ENCODE measurements at places on chromosomes 13 and 19.

- DNase-seq, result no peak
Observed at GRCh38 chr13:105338006-105338405, 1197.5 kb downstream of the EFNB2 start.

- no peak for DNase-seq
Observed at GRCh38 chr13:43267916-43268315, 244.5 kb downstream of the DNAJC15 start.

DNA sequence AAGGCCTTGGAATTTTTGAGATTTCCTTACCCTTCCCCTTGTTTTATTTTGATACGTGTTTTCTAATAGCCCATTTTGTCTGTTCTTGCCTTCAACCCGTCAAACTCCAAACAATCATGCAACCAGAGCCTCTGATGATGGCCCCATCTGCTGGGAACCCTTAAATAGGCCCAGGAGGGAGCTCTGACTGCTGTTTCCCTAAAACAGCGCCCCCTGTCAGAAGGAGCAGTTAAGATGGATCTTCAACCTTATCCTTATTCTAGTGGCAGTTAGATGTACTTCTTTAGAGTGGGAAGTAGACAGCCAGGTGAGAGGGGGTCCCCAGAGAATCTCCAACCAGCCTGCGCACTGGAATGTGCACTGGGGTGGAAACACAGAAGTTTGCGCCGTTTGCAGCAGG, 1031.0 kb upstream of the PCDH9 start:
- no peak for DNase-seq

DNA sequence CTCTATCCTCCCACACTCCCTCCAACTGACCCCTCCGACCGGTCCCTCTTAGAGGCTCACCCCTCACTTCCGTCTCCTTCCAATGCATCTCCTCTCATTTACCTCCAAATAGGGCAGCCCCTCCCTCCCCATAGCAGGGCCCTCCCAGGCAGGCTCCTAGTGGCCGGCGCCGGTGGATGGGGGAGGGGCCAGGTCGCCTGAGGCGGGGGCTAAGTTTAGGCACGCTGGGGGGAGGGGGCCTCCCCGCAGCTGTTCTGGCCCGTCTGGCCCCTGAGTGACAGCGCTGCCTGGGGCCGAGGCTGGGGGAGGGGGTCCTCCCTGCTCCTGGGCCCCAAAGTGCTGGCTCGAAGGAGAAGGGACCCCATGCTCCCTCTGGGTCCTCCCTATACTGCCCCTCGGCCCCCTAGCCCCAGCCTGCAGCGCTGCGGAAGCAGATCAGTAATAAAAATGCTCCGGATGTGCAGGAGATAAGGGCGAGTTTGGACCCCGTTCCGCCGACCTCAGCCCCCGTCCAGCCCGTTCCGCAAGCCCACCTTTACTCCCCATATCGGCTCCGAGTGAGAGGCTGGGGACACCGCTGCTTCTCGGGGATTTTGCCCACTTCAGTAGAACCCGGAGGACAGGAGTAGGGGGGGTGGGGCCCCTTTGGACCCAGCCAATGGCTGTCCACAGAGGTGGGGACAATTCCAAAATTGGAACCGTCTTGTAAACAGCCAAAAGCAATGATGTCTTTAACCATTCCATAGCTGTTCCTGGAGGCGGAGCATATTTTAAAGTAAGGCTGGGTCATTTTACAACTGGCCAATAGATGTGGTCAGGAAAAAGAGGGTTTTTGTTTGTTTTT, 4.0 kb downstream of the RTN2 start:
- DNase-seq, result no peak

- no peak for DNase-seq
Observed at GRCh38 chr13:45554604-45555109, 60.9 kb downstream of the ERICH6B start.

- DNase-seq, result no peak
Observed at GRCh38 chr13:37627428-37627827, 28.9 kb upstream of the POSTN start.

DNA sequence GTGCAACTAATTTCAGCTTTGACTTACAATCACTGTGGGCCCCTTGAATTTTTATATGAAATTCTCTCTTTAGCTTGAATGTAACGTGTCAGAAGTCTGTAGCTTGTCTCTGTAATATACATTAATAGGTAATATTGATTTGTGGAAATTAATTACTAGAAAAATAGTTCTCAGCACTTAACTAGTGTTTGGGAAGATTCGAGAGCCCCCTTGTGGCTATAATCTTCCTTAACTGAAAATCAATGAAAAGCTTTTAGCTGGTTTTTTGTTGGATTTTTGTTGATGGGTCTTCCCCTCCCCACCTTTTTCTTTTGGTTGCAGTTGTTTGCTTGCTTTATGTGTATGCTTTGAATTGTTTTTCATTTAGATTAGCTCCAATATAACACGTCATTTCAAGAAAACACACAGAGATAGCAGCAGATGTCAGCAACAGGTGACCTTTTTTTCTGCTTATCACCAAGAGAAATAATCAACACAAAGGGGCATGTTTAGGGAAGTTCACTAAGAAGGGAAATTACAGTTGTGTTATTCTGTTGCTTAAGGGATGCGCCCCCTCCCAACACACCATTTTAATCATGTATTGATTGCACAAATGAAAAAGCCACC, 176.8 kb downstream of the OXGR1 start:
- DNase-seq, result no peak

DNA sequence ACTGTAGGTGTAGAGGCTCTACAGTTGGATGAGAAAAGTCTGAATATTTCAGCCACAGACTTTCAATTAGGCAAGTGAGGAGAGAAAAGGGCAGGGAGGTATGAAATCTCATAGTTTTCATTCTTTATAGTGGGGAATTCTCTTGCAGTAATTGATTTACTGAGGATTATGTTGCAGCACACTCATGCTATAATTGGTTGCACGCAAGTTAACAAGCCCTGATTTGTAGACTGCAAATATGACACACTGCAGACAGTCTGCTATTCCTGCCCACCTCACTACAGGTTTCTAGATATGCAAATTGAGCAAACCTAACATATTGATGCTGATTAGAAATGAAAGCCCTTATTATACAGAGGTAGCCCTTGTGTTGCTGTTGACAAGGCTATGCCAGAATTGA, 139.4 kb downstream of the LHFPL6 start:
- DNase-seq, result no peak

- DNase-seq, result no peak
Observed at GRCh38 chr13:65623148-65623547, 1607.0 kb downstream of the PCDH9 start.

DNA sequence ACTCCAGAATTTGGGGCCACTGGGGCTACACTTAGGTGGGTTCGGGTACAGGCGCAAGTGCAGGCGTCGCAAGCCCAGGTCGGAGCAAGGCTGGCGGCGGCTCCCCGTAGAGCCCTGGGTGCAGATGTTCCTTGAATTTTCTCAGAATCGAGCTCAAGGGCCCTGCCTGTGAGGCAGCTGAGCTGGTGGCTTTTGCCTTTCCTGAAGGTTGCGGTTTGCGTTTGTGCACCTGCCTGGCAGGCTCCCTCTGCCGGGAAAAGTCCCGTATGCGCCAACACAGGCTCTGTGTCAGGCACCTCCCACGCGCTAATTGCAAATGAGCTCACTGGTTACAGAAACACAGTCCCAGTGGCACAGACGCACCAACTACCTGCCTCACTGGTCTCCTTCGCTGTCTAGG, 5.9 kb downstream of the DOHH start:
- no peak for DNase-seq

- peak; percentile 15 for DNase-seq
Observed at GRCh38 chr19:9836021-9836420, 903 bp downstream of the PIN1 start.

GRCh38 chr19:38250821-38251563, 5.2 kb downstream of the PPP1R14A start:
- DNase-seq, result no peak

- no peak for DNase-seq
Observed at GRCh38 chr13:32642858-32643257, 56.6 kb downstream of the PDS5B start.

- no peak for DNase-seq
Observed at GRCh38 chr13:93259527-93260080, 33.0 kb downstream of the GPC6 start.

DNA sequence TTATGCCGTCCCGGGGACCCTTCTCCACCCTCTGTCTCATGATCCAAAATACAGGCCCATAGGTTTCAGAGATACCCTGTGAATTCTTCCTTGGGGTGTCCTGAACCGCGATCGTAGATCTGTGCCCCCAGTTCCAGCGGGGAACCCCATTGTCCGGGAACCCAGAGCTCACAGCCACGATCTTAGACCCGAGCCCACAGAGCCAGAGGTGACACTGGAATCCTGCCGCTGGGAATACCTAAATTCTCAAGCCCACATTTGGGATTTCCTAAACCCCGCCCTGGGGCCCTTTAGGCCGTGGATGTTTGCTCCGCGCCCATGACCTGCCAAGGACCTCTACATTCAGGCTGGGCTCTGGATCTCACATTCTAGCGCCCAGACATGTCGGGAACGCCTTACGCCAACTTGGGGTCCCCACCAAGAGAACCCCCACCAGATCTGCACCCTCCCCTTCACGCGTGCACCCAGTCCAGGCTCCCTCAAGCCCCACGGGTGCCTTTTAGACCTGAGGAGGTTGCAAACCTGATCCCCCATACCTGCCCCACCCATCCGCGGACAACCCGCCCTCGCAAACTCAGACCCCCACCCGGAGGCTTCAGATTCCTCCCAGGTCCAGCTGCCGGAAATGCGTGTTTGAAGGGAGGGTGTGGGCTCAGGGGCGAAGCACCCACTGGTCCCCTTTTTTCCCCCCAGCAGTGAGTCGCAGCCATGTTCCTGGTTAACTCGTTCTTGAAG, 605 bp downstream of the CAPNS1 start:
- DNase-seq, result no peak

DNA sequence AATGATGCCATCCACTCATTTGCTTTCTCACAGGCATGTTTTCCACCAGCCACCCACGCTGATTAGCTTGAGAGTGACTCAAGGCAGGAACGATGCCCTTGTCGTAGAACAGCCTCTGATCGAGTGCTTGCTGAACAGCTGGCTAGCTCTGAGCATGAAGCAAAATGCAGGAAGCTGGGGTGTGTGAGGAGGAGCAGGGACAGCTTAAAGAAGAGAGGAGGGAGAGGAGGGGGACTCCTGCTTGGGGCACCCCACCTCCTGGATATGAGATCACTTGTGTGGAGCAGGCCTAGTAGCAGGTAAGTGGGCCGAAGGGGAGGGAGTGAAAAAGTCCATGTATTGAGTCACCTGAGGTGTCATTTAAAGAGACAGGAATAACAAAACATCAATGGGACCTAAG, 48.8 kb downstream of the IRS2 start:
- no peak for DNase-seq

- DNase-seq, result no peak
Observed at GRCh38 chr19:40424637-40425449, 949 bp downstream of the SERTAD1 start.

DNA sequence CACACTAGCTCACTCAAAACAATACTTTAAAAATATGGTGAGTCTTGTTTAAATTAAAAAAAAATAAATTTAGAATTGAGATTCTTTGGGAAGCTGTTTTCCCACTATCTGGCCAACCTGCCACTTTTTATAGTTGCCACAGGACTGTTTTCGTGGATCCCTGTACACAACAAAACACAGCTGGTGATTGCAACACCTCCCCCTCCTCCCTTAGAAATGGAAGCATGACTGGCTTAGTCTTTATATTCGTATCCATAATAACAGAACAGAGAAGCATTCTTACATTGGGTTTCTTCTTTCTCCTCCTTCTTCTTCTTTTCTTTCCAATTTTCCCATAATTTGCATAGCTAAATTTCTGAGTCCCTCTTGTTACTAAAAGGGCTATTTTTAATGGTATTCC, 79.5 kb upstream of the GJB6 start:
- no peak for DNase-seq

GRCh38 chr19:4379383-4380253, 20.7 kb downstream of the SH3GL1 start:
- DNase-seq, result no peak

DNA sequence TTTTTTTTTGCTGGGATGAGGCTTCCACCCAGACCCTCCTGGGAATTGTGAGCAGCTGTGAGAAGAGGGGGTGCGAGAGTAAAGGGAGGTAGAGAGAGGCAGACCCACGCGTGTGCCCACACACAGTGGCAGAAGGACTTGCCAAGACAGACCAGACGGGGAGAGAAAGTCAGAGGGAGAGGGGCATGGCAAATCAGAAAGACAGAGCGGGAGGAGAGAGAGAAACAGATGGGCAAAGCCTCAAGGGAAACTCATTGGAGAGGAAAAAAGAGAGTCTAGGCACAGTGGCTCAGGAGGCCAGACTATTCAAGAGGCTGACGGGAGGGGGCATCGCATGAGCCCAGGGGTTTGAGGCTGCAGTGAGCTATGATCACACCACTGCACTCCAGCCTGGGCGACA, 17.0 kb downstream of the CATSPERG start:
- DNase-seq, result no peak

GRCh38 chr13:32176696-32177095, 138.5 kb downstream of the ZAR1L start:
- DNase-seq, result no peak

- DNase-seq, result no peak
Observed at GRCh38 chr19:5059213-5059574, 90.3 kb downstream of the KDM4B start.

- no peak for DNase-seq
Observed at GRCh38 chr13:98345107-98345935, 168.3 kb upstream of the RNF113B start.

DNA sequence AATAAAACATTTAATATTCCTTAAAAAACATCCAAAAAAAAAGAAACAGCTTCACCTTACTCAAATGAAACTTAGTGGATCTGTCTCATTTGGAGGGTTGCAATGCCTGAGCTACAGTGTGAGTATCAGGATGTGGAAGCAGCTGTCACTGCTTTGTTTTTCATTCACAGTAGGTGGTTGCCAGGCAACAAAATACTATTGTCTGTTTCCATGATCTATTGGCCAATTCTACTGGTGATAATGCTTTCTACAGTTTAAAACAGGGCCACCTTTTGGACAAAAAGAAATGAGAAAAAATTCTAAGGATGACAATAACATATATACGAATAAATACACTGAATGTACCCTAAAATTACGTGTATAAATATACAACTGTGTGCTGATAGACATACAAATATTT, 3.0 kb downstream of the ENOX1 start:
- DNase-seq, result peak; percentile 67

- no peak for DNase-seq
Observed at GRCh38 chr13:98322091-98322718, 145.1 kb upstream of the RNF113B start.

GRCh38 chr13:75170311-75170710, 311.7 kb downstream of the TBC1D4 start:
- no peak for DNase-seq

Measured in stromal cell of bone marrow (primary cell).